Suppressor macrophage treated with lipopolysaccharide for 4 hours (primary cell): ENCODE measurements at places on chromosomes 6 and 20.

GRCh38 chr6:36050947-36051710, 23.5 kb downstream of the MAPK14 start:
- DNase-seq, result no peak

GRCh38 chr20:53804920-53805894, 211.6 kb upstream of the ZNF217 start:
- DNase-seq, result no peak

DNA sequence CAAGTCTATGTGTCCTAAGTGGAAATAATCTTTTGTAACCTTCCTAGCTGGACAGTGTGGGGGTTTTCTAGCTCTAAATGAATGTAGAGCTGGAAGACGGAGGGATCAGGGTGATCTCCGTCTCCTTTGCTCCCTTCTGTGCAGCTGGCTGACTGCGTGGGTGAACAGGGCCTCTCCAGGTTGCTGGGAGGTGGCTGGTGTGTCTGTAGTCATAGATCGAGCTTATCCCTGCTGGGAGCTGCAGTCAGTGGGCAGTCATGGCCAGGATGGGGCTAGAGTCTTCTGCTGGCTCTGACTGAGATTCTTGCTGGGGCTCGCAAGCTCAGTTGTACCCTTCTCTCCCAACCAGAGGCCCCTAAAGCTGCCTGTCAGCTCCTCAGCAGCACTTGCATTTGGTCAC, 6.4 kb downstream of the SEC23B start:
- no peak for DNase-seq

- peak; percentile 66 for DNase-seq
Observed at GRCh38 chr20:47502271-47503239, 868 bp downstream of the NCOA3 start.

GRCh38 chr6:15677822-15678221, 15.0 kb upstream of the DTNBP1 start:
- DNase-seq, result no peak

GRCh38 chr6:137033828-137034227, 10.9 kb downstream of the IL20RA start:
- DNase-seq, result no peak

GRCh38 chr20:50276119-50277063, 85.8 kb downstream of the CEBPB start:
- DNase-seq, result peak; percentile 77

DNA sequence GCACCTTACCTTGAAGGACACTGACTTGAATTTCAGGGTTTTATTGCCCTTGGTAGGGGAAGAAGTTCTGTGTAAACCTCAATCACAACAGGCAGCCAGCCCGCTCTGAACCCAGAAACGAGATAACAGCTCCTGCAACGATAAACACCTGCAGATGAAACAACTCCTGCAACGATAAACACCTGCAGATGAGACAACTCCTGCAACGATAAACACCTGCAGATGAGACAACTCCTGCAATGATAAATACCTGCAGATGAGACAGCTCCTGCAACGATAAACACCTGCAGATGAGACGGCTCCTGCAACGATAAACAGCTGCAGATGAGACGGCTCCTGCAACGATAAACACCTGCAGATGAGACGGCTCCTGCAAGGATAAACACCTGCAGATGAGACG, 54.0 kb upstream of the TBXT start:
- no peak for DNase-seq

DNA sequence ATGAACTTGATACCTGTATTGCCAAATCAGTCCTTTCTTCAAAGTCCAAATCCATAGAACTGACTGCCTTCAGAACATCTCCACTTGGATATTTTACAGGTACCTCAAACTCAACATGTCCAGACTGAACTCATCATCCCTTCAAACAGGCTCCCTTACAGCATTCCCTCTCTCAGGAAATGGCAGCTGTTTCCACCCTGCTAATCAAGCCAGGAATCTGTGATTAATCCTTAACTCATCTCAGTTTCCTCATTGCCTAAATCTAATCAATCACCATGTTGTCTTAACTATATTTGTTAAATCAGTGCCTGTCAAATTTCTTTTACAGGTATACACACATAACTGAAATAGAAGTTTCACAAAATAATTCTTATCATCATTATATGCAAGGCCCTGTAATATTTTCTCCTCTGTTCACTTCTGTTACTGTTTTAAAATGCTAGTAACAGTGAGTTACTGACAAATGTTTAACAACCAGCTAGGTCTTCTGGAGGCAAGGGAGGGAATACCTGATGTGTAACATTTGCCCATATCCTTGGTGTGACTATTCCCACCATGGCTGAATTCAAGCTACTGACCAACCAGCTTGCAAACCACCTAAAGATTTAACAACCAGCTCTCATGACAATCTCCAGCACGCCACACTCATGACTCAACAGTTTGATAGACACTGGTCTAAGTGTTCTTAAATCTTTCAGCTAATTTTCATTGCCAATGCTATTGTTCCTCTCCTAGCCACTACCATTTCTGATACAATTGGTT, 124.9 kb downstream of the ADAT2 start:
- DNase-seq, result no peak

DNA sequence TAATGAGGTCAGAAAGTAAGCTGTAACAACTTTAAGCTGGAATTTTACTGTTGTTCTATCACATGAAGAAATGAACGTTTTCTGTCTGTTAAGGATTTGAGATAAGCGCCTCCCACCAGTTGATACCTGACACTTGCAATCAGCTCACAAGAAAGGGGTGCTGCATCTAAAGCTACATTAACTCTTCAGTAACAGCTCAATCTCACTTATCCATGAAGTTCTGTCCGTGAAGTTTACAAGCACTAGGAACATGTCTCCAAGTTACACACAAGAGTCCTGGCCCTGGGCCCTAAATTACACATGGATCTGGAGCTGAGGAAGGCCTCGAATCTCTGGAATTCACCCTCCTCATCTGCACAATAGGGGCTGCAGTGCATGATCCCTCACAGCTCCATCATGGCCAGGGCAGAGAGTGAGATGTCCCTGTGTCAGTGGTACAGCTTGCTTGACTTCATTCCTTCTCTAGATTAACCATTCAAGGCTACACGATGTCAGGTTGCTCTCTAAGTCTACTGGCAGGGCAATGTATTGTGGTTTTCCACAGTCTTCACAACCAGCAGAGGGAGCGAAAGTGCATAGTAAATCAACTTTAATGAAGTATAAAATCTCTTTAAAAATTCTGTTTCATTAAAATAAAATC, 182.4 kb upstream of the MCHR2 start:
- no peak for DNase-seq

DNA sequence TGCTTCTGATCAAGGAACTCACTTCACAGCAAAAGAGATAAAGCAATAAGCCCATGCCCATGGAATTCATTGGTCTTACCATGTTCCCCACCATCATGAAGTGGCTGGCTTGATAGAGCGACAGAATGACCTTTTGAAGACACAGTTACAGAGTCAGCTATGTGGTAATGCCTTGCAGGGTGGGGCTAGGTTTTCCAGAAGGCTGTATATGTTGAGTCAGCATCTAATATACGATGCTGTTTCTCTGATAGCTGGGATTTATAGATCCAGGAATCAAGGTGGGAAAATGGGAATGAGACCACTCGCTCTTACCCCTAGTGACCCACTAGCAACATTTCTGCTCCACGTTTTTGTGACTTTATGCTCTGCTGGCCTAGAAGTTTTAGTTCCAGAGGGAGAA, 220.7 kb upstream of the RSPO3 start:
- DNase-seq, result no peak

- DNase-seq, result no peak
Observed at GRCh38 chr20:48458601-48459385, 369.0 kb downstream of the PREX1 start.

GRCh38 chr6:75431379-75431778, 62.2 kb downstream of the FILIP1 start:
- no peak for DNase-seq

DNA sequence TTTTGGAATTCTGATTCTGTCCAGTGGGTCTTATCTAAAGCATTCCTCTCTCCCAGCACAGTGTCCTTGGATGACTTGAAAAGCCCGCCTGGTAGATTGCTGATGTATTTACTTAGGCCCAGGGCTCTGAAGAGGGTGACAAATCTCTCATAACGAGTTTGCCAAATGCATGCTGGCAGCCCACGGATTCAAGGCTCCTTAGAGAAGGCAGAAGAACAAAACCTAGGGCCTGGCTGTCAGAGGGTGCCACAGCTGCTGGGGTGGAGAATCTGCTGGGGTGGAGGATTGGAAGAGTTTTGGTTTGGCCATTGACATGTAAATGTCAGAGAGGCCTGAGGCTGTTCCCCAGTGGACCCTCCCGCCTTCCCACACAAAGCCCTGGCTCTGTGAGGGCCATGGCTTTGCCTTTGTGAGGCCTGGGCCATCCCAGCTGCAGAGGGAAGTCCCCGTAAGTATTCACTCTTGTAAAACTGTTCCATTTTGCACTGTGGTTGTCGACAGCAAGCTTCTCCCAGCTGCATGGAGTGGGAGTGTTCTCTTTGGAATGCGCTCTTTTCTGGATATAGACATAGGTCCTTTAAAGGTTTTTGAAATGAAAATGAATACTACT, 50.3 kb downstream of the ANKRD6 start:
- no peak for DNase-seq

DNA sequence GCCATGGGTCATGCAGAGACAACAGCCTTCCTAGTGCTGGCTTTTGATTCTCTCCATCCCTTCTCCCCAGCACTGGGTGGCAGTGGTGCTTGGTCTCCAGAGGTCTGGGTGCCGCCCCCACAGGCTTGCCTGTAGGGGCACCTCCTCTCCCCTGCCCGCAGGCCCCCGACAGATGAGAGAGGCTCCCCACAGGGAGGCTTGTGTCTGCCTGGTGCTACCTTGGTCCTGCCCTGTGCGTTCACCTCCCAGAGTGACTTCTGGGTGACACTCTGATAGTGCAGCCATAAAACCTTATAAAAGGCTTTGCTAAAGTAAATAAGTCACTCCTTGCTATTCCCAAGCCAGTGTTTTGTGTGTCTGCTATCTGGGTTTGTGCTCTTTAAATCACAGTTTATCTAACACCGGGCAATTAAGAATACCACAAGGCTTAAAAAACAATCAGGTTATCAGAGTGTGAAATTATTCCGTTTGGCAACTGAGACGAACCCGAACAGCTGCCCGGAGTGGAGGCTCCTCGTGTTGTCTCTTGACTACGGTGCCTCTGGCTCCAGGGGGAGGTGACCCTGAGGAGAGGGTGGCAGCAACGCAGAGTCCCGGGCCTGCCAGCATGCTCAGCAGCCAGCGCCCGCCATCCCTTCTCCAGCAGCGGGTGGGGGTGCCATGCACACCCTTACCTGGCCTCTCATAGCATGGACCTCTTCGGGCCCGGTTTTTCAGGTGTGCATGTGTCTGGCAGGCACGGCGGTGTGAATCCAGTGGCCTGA, 5.4 kb upstream of the C20orf204 start:
- DNase-seq, result no peak

- DNase-seq, result no peak
Observed at GRCh38 chr6:117531809-117532725, 49.6 kb downstream of the DCBLD1 start.

GRCh38 chr6:13302291-13302690, 26.0 kb downstream of the TBC1D7 start:
- DNase-seq, result no peak

GRCh38 chr20:49786668-49787370, 25.8 kb upstream of the SLC9A8 start:
- no peak for DNase-seq

GRCh38 chr6:73811706-73812105, 115.7 kb downstream of the CD109 start:
- DNase-seq, result no peak

DNA sequence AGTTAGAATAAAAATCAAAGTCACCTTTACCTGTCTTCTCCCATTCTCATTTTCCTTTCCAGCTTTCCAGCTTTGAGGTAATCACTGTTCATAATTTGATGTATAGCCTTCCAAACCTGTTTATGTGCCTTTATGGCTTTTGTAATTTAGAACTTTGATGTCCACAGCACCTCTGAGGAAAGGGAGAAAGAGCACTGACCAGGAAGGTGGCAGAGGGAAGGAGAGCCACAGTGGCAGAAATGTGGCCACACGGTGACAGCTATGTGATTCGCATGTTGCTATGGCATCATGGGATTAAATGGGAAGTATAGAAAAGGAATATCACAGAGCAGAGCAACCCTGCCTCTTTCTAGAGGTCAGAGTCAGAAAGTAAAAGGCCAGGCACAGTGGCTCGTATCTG, 51.7 kb upstream of the PLCG1 start:
- no peak for DNase-seq

DNA sequence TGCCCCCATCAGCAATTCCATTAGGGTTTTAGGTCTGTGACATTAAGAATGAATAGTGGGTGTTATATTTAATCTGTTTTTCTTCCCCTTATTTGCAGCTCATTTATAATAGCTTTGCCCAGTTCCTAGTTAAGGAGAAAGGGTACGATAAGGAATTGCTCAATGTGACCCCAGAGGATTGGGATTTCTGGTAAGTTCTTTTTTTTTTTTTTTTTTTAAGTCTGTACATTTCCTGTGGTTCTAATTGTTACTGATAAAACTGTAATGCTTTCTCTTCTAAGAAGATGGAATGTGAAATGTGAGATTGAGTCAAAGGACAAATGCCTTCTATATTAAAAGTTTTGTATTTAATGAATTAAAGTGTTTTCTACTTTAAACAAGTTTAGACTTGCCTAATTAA, 5.5 kb downstream of the NT5DC1 start:
- no peak for DNase-seq

GRCh38 chr6:18141805-18142590, 12.9 kb downstream of the TPMT start:
- no peak for DNase-seq

GRCh38 chr6:158031381-158032353, 50.0 kb downstream of the SYNJ2 start:
- DNase-seq, result peak; percentile 85

DNA sequence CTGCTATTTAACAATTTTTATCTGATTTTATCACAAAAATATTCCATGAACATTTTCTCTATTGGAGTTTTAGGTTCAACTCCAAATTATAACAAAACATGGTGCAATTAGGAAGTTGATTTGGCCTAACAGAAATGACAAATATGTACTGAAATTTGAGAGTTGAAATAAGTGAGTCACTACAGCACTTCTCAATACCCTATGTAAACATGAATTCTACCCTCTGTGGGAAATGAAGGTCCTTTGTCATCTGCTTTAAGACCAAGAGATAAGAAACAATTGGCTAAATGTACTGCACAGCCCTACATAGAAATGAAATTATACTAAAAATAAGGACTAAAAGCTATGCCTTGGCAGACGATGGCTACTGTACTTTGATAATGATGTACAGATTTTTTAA, 86.2 kb upstream of the BEND6 start:
- DNase-seq, result peak; percentile 19

- DNase-seq, result no peak
Observed at GRCh38 chr6:20845592-20845991, 311.3 kb downstream of the CDKAL1 start.

GRCh38 chr6:148990403-148990802, 243.6 kb downstream of the UST start:
- DNase-seq, result no peak
